ENCODE measurements at places on chromosomes 16 and 17.
A peak's percentile ranks its signal among the peaks of the same experiment; 100 is the strongest.

DNA sequence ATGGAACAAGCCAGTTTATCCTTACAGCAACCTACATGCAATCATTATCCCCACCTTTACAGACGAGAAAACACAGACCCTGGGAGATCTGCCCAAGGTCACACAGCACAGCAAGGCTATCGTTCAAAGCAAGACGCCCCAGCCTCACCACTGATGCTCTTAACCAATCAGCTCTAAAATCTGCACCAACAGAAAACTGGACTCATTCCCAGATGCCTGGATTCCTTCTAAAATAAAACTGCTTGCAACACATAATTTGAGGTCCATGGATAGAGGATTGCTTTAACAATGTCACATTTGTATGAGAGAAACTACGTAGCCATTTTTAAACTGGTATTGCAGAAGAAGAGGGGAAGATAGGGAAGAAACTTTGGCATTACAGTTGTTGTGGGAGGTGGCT is 6.8 kb downstream of the COTL1 start:
- DNase-seq: no peak

GRCh38 chr16:11160676-11161115 is 95.3 kb downstream of the SOCS1 start:
- no peak for DNase-seq

- DNase-seq: no peak
These were observed 83.9 kb downstream of the SOX9 start for GRCh38 chr17:72204742-72205141.

GRCh38 chr16:75580-76501 is 2.2 kb upstream of the MPG start:
- DNase-seq: no peak

DNA sequence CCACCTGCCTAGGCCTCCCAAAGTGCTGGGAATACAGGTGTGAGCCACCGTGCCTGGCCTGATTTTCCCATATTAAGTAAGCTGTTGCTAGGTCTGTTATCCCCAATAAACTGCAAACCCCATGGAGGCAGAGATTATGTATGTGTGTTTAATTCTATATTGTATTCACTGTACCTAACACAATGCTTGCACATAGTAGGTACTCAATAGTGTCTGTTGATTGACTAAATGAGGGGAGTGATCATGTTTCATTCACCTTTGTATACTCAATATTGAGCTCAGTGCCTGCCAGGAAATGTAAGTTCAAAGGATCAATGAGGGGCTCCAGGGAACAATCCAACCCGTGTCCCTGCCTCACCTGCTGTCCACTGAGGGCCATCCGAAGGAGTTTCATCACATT is 14.6 kb upstream of the GGA2 start:
- DNase-seq: no peak

GRCh38 chr17:36825521-36825920 is 111.8 kb upstream of the LHX1 start:
- no peak for DNase-seq

DNA sequence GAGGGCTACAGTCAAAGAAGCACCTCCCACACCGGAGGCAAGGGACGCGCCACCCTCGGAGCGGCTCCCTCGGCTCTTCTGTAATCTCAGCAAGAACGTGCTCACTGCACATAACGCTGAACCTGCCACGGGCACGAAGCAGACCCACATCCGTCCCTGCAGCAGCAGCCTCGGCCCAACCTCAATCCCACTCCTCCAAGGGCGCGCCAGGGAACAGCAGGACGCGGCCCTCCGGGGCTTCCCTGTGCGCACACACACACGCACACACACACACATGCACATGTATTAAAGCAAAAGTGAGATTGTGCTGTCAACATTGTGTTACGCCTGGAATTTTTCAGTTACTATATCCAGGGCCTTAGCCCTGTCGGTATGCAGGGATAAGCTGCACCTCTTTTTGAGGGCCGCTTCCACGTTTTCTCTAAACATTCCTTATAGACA is 54.0 kb downstream of the TBC1D16 start:
- DNase-seq: no peak

DNA sequence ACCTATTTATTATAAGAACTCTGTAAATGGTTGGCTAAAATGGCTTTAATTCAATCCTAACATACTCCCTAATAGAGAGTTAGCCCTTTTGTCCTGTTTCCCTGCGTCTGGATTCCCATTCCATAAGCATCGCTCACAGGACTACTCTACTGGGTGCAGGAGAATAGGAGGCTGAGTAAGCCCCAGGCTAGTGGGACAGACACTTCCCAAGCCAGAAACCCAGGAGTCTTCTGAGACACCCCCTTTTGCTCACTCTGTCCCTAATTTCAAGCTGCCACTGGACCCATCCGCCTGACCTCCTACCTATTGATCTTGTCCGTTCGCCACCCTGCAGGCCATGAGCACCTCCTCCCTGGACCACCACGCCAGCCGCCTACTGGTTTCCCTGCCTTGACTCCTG is 16.7 kb upstream of the TOB1 start:
- no peak for DNase-seq

DNA sequence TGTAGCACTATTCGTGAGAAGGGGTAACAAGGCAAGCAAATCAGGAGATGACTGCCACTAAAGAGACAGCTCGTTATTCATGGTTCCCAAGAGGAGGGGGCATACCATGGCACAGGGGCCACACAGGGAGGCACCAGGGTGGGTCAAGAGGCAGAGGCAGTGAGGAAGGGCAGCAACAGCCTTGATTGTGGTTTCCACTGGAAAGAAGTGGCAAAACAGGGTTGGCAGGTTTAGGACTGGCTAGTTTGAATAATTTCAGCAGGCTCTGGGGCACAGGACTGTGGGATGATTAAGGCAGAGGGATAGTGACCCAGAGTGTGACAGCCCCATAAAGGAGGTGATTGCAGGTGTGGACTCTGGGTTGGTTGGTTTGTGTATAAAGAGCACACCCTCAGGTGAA is 188.9 kb downstream of the CBLN1 start:
- no peak for DNase-seq

DNA sequence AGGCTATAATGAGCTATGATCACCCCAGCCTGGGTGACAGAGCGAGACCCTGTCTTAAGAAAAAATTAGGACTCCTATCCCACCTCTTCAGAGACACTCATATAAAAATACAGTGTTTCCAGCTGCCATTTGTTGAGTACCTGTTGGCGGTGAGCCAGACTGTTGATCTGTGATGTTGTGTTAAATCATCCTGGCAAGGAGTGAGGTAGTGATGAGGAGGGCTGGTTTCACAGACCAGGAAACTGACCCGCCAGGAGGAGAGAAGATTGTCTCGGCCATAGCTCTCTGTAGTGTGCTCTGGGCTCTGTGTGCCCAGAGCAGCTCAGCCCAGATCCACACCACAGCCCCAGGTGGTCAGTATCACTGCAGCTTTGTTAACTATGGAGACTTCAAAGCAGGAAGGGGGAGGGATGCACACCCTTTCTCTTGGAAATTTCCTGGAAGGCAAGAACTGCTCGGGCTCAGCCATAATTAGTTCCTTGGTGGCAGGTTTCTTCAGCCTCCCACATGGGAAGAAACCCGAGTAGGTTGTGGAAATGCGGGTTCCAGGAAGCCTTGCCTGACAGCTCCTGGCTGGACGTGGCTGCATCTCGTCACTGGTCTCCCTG is 343.0 kb downstream of the SNX29 start:
- peak; percentile 22 for DNase-seq

- no peak for DNase-seq
These were observed 114.5 kb downstream of the GAS7 start for GRCh38 chr17:10083864-10084263.

DNA sequence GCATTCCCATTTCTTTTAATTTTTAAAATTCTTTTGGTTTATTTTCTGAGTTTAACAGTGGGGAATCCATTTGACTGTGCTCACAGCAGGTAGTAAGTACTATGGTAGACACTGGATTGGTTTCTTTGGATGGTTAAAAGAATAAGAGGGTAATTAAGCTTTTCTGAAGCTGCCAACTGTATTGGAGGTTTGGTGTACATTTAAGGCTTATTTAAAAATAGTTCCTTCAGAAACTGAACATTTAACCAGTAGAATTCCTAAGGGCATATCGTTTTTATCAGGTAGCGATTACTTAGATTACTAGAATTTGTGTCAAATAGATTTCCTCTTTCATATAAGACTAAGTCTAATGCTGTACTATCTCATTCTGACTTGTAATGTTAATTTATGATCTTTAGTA is 162.4 kb downstream of the PPM1E start:
- no peak for DNase-seq

- no peak for DNase-seq
These were observed 20.1 kb downstream of the CPNE2 start for GRCh38 chr16:57112403-57113041.

DNA sequence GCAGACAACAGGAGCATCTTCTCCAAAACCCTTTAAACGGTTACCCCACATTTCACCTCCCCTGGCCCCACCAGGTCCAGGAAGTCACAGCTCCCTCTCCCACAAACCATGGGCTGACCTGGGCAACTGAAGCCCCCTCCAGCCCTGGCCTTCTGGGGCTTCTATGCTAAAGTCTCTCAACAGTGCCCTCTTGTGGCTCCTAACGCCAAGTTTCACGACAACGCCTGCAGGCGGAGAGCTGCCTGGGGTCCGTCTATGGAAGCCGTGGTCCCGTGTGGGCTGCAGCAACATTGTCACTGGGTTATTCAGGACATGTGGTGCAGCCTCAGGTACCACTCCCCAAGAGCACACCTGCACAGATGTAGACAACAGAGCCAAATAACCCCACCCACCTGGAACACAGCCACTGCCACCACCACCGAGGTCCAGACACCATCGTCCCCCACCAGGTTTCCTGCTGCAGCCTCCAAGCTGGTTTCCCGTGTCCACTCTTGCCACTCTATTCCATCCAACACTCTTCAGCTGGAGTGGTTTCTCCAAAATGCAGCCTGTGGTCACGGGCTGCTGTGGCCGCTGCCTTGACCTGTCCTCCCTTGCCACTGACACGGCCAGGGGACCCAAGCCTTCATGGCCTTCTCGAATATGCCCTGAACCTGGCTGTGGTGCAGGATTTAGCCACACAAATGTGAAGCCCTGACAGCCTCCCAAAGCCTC is 19.1 kb downstream of the C16orf95 start:
- peak; percentile 70 for DNase-seq

- no peak for DNase-seq
These were observed 4.1 kb downstream of the SYNGR2 start for GRCh38 chr17:78172249-78173051.

DNA sequence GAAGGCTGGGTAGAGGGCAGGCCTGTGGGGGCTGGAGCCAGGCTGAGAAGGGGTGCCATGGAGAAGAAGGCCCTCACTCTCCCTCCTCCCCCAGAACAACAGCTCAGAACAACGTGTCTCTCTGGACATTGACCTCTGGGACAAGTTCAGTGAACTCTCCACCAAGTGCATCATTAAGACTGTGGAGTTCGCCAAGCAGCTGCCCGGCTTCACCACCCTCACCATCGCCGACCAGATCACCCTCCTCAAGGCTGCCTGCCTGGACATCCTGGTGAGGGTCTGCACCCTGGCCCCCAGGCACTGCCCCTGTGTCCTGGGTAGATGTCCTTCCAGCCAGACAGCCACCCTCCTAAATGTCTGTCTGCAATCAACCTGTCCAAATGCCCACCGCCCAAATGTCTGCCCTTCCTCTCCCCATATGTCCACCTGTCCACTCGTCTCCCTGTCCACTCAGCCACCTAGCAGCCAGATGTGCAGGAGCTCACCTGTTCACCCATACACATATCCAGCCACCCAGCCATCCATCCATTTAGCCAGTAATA is 12.2 kb downstream of the GJD3 start:
- DNase-seq: no peak

DNA sequence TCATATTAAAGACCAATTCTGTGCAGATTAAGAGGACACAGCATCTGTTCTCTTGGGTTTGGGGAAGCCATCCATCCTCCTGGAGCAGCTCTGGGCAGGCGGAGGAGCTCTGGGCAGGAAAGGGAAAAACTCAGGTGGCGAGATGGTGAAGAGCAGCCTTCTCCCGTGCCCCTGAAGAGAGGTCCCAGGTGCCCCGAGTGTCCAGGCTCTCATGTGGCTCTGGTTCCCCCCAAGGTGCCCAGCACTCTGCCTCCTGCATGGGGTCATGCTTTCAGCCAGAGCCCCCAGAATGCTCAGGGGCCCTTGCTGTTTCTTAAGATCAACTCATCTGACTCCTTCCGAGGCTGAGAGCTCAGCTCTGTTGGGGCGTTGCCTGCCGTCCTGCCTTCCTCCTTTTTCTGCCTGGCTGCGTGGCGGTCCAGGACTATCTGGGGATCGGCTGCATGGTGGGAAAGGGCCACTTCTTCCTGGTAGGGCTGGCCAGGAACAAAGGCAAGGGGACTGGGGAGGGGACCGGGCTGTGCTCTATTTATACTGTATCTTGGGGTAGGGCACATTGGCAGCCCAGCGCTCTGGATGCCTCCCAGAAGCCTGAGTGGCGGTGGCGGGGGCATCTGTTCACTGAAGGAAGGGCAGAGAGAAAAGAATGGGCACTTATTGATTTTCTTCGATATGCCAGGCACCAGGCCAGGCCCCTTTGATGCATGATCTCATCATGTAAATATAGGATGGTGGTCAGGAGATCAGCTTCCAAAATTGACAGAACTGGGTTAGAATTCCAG is 103.2 kb upstream of the SDK2 start:
- DNase-seq: no peak

DNA sequence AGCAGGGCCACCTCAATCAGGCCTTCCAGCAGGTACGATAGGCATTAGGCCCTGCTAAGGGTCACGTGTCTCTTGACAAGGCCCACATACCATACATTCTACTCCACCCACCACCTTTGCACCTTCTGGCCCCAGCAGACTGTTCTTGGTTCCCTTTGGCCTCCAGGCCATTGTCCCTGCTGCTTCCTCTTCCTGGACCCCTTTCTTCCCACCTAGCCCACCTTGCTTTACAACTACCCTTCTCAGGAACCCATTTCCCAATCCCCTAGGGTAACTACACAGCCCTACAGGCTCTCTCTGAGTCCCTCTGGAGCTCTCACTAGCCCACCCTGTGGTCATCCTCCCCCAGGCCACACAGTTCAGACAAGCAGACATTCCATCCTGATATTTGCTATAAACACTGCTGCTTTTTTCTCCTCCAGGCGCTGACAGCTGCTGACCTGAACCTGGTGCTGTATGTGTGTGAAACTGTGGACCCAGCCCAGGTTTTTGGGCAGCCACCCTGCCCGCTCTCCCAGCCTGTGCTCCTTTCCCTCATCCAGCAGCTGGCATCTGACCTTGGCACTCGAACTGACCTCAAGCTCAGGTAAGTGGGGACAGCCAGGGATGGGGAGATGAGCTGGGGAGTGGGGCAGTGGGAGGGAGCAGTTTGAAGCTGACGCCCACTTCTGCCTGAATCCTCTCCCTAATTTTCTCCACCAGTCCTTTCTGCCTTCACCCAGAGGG is 1.4 kb upstream of the NRN1L start:
- DNase-seq: no peak

GRCh38 chr16:88913870-88914269 is 47.4 kb upstream of the PABPN1L start:
- no peak for DNase-seq

GRCh38 chr17:81113158-81113724 is 52.1 kb upstream of the PVALEF start:
- DNase-seq: no peak

All from BE2C (cell line).